ENCODE measurements at places on chromosomes 5 and 9. TPM values are rescaled to one million over a fixed set of nuclear protein-coding genes. Genes with fewer than 3 reads are reported as not detected.

GRCh38 chr5:162520878-162521277 lies 453.3 kb downstream of the GABRG2 start:
- no peak for DNase-seq

The RNF208 gene
- polyA plus RNA-seq: 8.1 TPM

DNA sequence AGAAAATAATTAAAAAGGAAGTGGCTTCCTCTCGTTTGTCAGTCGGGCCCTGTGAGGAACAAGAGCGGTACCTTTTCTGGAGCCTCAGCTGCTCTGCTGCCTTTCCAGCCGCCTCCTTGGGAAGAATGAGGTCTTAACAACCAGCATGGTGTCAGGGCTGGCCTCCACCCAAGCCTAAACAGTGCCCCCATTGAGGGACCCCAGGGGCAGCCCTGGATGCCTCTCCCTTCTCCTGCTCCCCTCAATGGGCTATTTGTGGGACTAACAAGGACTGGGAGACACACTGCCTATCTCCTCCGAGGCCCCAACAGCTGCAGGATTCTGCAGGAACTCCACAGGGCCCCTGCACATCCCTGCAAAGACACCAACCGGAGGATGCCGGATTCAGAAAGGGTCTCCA lies 155.4 kb upstream of the MAP3K1 start:
- DNase-seq: no peak

- DNase-seq: no peak
These were observed 65.8 kb downstream of the SFXN1 start for GRCh38 chr5:175544108-175544511.

DNA sequence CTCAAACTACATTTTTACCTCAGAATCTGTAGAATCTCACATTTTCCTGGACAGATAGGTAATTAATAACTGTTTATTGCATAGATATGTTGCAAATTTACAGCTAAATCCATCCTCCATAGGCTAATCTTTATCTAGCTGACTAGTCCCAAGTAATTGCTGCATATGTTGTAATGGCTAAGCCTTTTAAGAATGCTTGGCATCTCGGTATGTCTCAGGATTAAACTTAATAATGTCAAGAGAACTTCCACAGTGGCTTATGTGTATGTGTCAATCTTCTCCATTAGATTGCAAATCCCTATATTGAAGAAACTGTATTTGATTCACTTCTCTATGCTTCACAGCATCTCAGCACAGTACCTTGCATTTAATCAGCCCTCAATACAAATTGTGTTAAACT lies 131.9 kb downstream of the PRDM9 start:
- DNase-seq: no peak

- no peak for DNase-seq
These were observed 3.6 kb downstream of the GOLPH3 start for GRCh38 chr5:32170303-32171151.

The GAPVD1 gene
- 14.2 TPM for polyA plus RNA-seq

GRCh38 chr5:125478599-125478998 lies 732.2 kb upstream of the ZNF608 start:
- no peak for DNase-seq

The NUTM2G gene
- polyA plus RNA-seq: not detected

DNA sequence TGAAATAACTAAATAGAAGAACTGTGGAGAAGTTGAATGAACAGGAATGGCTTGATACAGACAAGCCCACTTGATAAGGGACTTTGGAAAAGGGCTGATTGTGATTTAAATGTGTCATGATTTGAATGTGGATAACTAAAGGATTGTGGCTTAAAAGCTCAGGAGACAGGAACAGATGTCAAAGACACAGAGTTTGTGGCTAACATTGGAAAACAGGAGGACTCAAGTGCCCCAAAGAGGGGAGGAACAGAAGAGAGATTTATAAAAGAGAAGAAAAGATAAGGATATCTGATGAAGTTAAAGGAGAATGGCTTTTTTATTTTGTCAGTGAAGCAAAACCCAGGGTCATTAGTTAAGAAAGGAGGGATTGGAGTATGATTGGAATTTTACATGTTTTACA lies 124.2 kb upstream of the TRPM3 start:
- DNase-seq: no peak

- DNase-seq: no peak
These were observed 113.7 kb upstream of the OTULINL start for GRCh38 chr5:14467886-14468285.

- no peak for DNase-seq
These were observed 34.4 kb upstream of the SLC6A3 start for GRCh38 chr5:1479581-1480188.

- no peak for DNase-seq
These were observed 858.5 kb upstream of the PTPRD start for GRCh38 chr9:11471321-11471720.

The PCAT7 gene
- polyA plus RNA-seq: 0.06 TPM

The CCDC171 gene
- polyA plus RNA-seq: 1.6 TPM

The SLC4A9 gene
- polyA plus RNA-seq: 0.06 TPM

The SOX30 gene
- 0.33 TPM for polyA plus RNA-seq

DNA sequence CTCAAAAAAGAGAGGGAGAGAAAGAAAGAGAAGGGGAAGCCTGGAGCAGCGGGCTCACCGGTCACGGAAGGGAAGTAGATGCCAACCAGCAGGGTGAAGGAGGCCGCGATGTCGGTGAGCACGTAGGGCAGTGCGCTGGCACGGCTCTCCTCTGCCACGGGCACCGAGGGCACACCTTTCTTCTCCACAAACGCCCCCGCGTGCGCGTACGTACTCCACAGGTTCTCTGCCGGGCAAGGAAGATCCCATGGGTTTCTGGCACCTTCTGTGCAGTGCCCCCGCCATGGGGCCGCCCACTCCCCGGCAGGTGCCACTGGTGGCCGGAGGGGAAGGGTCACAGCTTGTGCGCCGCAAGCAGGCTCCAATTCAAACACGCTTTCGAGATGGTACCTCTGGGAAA lies 30.3 kb downstream of the SLC12A7 start:
- DNase-seq: no peak

- DNase-seq: no peak
These were observed 201.2 kb downstream of the ACTL7B start for GRCh38 chr9:108654566-108654965.

All from urinary bladder (tissue), 4 donors.